ENCODE measurements at places on chromosomes 11 and 22.

DNA sequence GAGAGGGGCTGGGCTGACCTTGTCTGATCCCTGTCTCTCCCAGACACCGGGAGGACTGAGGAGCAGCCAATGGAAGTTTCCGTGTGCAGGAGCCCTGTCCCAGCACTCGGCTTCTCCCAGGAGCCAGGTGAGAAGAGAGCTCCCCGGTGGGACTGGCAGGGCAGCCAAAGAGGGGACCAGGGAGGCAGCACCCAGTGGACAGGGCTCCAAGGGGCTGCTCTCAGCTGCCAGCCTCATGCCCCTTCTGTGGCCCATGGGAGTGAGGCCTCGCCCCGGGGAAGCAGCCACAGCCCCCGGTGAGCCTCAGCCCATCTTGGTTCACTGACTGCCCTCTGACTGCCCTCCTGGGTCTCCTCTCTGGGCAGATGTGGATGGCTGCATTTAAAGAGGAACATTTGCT is 6.8 kb downstream of the SCO2 start:
- no peak for DNase-seq

- no peak for DNase-seq
Observed at GRCh38 chr11:64234647-64235379, 429 bp downstream of the VEGFB start.

GRCh38 chr11:2115308-2115707 is 23.9 kb downstream of the IGF2 start:
- DNase-seq = no peak

- DNase-seq = no peak
Observed at GRCh38 chr22:39722501-39722900, 151.9 kb downstream of the CACNA1I start.

DNA sequence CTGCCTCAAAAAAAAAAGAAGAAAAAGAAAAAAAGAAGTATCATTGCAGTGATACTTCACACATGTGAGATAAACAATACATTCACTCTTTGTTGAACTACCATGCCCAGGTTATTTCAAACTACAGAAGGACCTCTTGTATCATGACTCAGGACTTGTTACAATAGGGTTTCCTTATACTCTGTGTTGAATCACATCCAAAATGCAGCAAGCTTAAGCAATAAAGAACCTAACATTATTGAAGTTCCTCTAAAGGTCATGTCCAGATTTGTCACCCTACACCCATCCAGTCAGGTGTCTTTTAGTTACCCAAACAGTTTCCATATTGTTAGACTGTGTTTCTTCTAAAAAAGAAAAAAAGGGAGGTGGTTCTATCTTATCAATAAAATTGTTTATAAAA is 26.9 kb upstream of the ALKBH3 start:
- no peak for DNase-seq

DNA sequence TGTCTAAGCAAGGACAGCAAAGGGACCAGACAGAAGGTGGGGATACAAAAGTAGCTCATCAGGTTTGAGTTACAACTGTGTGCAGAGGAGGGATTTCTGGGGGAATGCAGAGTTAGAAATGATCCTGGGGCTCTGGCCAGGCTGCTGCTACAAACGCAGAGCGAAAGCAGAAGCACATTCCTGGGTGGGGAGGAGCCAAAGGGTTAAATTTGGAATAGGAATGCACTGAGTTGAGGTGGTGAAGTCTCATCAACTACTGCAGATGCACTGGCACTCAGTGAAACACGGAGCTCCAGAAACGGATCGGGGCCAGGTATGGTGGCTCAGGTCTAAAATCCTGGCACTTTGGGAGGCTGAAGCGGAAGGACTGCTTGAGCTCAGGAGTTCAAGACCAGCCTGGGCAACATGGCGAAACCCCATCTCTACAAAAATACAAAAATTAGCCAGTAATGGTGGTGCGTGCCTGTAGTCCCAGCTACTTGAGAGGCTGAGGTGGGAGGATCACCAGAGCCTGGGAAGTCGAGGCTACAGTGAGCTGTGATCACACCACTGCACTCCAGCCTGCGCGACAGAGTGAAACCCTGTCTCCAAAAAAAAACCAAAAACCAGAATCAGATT is 3.2 kb downstream of the CHKA start:
- DNase-seq = no peak

DNA sequence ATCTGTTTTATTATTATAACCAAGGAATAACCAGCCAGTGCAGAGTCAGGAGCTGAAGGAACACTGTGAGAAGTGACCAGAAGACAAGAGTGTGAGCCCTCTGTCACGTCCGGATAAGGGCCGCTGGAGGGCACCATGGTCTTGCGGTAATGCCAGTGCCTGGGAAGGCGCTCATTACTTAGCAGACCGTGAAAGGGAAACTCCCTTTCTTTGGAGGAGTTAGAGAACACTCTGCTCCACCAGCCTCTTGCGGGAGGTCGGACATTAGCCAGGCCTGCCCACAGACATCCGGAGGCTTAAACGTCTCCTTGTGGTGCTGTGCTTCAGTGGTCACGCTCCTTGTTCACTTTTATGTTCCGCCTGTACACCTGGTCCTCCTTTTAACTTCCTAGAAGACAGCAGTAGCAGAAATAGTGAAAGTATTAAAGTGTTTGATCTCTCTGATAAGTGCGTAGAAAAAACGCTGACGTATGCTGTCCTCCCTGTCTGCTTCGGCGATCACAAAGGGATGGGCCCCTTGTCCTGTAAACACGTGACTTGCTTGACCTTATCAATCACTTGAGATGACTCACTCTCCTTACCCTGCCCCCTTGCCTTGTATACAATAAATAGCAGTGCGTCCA is 120.6 kb upstream of the LMO1 start:
- no peak for DNase-seq

GRCh38 chr11:73787051-73787642 is 527 bp upstream of the MRPL48 start:
- no peak for DNase-seq

GRCh38 chr11:60860943-60861342 is 5.2 kb upstream of the PTGDR2 start:
- no peak for DNase-seq

- no peak for DNase-seq
Observed at GRCh38 chr11:107606141-107606540, 15.2 kb downstream of the ELMOD1 start.

DNA sequence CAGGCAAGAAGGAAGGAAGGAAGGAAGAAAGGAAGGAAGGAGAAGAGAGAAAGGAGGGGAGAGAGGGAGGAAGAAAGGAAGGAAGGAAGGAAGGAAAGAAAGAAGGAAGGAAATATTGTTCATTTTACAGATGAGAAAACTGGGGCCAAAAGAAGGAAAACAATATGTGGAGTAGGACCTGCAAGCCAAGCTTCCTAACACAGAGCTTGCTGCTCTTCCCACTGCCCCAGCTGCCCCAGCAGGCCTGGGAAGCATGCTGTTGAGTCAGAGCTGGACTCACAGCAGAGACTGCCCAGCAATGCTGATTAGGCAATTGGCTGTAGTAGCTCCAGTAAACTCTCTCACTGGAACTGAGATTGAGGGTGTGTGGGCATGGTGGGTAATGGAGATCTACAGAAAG is 42.6 kb upstream of the SMCO4 start:
- DNase-seq = no peak

GRCh38 chr11:114296605-114297372 is 590 bp downstream of the NNMT start:
- DNase-seq = no peak

DNA sequence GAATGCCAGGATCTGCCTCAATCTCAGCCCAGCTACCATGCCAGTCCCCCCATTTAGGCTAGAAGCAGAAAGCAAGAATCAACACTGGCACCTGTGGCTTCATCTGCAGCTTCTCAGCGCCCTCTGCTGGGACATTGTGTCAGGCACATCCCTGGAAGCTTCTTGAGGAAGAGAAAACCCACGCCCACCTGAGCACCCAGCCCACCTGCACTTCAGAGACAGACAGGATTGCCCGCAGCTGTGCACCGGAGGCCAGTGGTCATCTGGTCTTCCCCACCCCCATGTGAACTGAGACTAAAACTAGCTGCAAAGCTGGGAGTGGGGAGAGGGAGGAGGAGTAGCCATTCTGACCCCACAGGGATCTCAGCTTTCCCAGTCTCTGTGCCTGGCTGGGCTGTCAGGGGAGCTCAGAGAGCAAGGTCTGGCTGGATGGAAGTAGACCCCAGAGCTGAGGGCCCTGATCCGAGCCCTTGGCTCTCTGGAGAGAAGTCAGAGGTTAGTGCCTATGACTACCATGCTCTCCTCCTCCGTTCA is 66.8 kb downstream of the FEZ1 start:
- DNase-seq = no peak

GRCh38 chr11:111367411-111368284 is 11.4 kb downstream of the POU2AF1 start:
- DNase-seq = no peak
